ENCODE measurements at places on chromosomes 13 and 19. TPM values are rescaled to one million over a fixed set of nuclear protein-coding genes. Genes with fewer than 3 reads are reported as not detected.

The MIA gene
- total RNA-seq: not detected

- H3K27ac ChIP-seq: no peak overlapping the region
- no peaks in the 10 kb centered on the region for H3K27me3 ChIP-seq
- H3K4me3 ChIP-seq: no peak overlapping the region
- no peak for DNase-seq
These were observed 239.1 kb downstream of the KLF12 start for GRCh38 chr13:73894995-73895571.

DNA sequence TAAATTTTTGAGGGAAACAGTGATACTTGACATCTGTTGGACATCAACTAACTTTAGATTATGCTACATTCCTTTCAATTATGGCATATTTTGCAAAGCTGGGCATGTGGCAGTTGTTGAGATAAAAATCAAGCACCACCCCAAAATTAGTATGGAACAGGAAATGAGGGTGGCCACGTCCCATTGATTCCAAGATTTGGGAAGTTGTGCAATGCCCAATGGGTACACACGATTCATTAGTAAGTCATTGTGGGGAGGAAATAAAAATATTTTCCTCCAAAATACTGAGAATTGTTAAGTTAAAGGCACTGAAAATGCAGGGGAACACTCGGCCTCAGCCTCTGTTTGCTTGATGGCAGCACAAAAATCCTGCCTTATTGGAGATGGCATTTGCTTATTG, 7.6 kb downstream of the ERICH6B start:
- no peak for DNase-seq
- no peaks in the 10 kb centered on the region for H3K4me1 ChIP-seq
- peaks cover 2% of the 10 kb centered on the region for H3K27me3 ChIP-seq
- H3K4me3 ChIP-seq: no peak overlapping the region
- no peak overlapping the region for H3K27ac ChIP-seq

The SLC46A3 gene
- total RNA-seq: 11.6 TPM

DNA sequence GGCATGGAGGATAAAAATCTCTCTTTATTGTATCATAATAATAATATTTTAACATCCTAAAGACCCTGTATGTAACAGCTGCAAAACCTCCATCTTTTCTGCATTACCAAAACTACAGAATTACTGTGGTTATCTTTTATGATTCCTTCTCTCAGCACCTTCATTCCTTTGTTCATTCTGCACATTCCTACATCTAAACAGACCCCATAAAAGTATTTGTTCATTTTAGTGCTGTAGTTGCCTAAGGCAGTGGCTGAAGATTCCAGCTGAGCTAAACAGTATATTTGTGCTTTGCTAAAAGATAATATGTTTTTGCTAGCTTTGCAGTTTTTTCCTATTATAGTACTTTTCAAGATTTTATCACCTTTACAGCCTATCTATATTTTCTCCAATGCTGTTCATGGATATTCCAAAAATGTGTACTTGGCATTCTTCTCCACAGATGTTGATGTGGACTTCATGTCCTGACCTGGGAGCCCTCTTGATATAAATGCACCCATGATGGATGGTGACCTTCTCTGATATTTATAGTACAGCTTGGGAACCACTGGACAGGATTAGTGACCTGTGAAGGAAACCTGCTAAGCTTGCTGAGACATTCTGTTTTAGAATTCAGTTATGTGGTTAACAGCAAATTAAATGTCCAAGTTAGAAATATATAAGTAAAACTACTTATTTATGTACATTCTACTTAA, 2832.9 kb upstream of the PCDH20 start:
- no peak overlapping the region for H3K4me3 ChIP-seq
- DNase-seq: peak; percentile 6
- no peak overlapping the region for H3K27ac ChIP-seq
- H3K4me1 ChIP-seq: no peaks in the 10 kb centered on the region

DNA sequence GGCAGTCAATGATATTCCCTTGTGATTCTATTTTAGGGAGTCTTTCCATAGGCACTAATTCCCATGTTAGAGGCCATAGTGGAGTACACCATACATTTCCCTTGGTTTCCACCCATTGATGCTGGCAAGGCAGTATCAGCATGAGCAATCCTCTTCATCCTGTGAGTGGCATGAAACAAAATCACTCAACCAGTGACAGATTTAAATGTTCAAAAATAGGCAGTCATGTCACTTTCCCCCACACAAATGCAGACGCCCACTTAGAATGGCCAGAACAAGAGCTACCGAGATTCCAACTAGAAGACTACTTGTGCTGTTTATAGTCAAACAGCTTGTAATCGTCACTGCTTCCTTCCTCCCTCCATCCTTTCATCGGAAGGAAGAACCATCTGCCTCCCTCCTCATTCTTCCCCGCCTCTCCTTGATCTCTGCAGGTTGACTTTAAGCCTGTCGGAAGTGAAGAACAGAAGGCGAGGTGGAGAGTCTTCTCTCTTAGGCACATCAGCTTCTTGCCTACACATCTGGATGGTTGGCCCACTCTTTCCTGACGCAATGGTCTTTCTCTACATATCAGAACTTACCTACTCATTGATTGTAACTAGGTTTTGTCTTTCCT, 22.6 kb downstream of the RASL11A start:
- peaks cover 11% of the 10 kb centered on the region for H3K27me3 ChIP-seq
- H3K4me1 ChIP-seq: no peaks in the 10 kb centered on the region
- no peaks in the 10 kb centered on the region for H3K36me3 ChIP-seq

GRCh38 chr19:54561840-54562239, 11.8 kb upstream of the LILRA2 start:
- no peaks in the 10 kb centered on the region for H3K36me3 ChIP-seq
- no peaks in the 10 kb centered on the region for H3K27me3 ChIP-seq
- no peak overlapping the region for H3K27ac ChIP-seq
- H3K4me1 ChIP-seq: no peaks in the 10 kb centered on the region
- no peak for DNase-seq

The TMEM91 gene
- total RNA-seq: 21.8 TPM

The MAST1 gene
- 7.9 TPM for total RNA-seq

DNA sequence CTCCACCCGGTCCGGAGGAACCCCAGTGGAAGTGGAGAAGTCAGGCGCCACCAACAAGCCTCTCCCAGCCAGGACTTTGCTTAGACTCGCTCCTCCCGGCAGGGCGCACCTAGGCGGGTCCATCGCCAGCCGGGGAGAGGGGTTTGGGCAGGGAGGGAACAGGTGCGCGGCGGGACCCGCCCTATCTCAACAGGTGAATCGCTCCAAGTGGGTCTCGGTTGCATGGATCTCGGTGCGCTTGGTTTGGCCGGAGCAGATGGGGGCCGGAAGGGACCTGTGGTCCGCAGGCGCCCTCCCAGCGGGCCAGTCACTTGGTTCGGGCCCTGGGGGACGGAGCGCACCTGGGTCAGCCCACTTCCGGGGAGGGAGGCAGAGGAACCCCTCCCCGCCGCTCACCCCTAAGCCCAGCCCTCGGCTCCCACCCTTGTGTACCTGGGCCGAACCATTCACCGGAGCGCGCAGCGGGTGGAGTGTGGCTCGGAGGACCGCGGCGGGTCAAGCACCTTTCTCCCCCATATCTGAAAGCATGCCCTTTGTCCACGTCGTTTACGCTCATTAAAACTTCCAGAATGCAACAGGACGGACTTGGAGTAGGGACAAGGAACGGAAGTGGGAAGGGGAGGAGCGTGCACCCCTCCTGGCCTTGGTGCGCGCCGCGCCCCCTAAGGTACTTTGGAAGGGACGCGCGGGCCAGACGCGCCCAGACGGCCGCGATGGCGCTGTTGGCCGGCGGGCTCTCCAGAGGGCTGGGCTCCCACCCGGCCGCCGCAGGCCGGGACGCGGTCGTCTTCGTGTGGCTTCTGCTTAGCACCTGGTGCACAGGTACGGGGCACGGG, at the start of gene LSR:
TSS of gene LSR (plus strand) at position 693 of the 836 bp plus-strand sequence. CDS start at position 714, 21 bp downstream.
- H3K36me3 ChIP-seq: peaks cover 7% of the 10 kb centered on the region
- DNase-seq: no peak
- H3K27me3 ChIP-seq: no peaks in the 10 kb centered on the region
- peak within 1 kb of the TSS; percentile 99 for H3K27ac ChIP-seq
- peak within 1 kb of the TSS; percentile 81 for H3K4me3 ChIP-seq

- no peak for DNase-seq
- H3K36me3 ChIP-seq: no peaks in the 10 kb centered on the region
- H3K27ac ChIP-seq: no peak overlapping the region
- H3K27me3 ChIP-seq: peaks cover 20% of the 10 kb centered on the region
- no peak overlapping the region for H3K4me3 ChIP-seq
These were observed 7.7 kb upstream of the DIRAS1 start for GRCh38 chr19:2728783-2729387.

The CEACAM8 gene
- total RNA-seq: not detected

The LGALS7B gene
- total RNA-seq: not detected

The TMEM86B gene
- total RNA-seq: 4.2 TPM

GRCh38 chr19:49614096-49614833, 23.3 kb downstream of the PRR12 start:
- no peak overlapping the region for H3K4me3 ChIP-seq
- no peaks in the 10 kb centered on the region for H3K4me1 ChIP-seq
- no peak for DNase-seq
- peaks cover 22% of the 10 kb centered on the region for H3K36me3 ChIP-seq
- H3K27me3 ChIP-seq: no peaks in the 10 kb centered on the region

- H3K36me3 ChIP-seq: no peaks in the 10 kb centered on the region
- DNase-seq: no peak
- H3K27me3 ChIP-seq: no peaks in the 10 kb centered on the region
- H3K4me3 ChIP-seq: no peak overlapping the region
- no peaks in the 10 kb centered on the region for H3K4me1 ChIP-seq
These were observed 436.2 kb upstream of the SLITRK5 start for GRCh38 chr13:87234981-87235380.

The UPF1 gene
- 121 TPM for total RNA-seq

The AP1M2 gene
- not detected for total RNA-seq

GRCh38 chr13:44921246-44921877, 67.9 kb downstream of the NUFIP1 start:
- H3K27ac ChIP-seq: no peak overlapping the region
- no peak for DNase-seq
- H3K4me1 ChIP-seq: no peaks in the 10 kb centered on the region
- no peaks in the 10 kb centered on the region for H3K36me3 ChIP-seq
- no peaks in the 10 kb centered on the region for H3K27me3 ChIP-seq
- no peak overlapping the region for H3K4me3 ChIP-seq

DNA sequence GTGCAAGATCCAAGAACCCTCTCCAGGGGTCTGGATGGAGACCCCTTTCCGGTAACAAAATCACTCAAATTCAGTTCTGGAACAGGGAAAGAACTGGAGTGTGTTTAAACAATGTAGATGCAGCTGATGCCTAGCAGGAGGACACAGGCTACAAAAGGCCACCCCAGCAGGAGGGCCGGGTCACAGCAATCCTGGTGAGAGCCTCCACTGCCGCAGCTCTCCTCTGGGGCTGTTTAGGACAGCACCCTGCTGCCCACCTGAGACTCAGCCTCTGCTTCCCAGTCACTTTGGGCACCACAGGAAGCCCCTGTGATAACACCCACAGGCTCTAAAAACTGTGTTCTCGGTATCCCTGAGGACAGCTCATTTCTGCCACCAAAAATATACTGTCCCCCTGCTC, 318.7 kb upstream of the NBEA start:
- H3K4me1 ChIP-seq: no peaks in the 10 kb centered on the region
- DNase-seq: no peak

The DHDH gene
- 2.2 TPM for total RNA-seq

DNA sequence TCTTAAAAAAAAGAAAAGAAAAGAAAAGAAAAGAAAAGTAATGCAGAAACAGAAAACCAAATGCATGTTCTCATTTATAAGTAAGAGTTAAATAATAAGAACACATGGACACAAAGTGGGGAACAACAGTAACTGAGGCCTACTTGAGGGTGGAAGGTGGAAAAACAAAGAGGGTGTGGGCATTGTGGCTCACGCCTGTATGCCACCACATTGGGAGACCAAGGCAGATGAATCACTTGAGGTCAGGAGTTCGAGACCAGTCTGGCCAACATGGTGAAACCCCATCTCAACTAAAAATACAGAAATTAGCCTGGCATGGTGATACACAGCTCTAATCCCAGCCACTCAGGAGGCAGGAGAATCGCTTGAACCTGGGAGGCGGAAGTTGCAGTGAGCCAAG, 8.1 kb downstream of the ZNF708 start:
- H3K4me1 ChIP-seq: no peaks in the 10 kb centered on the region
- no peak for DNase-seq
- H3K27me3 ChIP-seq: no peaks in the 10 kb centered on the region
- H3K4me3 ChIP-seq: no peak overlapping the region
- H3K27ac ChIP-seq: no peak overlapping the region

The CFD gene
- total RNA-seq: 2.9 TPM

GRCh38 chr13:72586518-72586917, 140.9 kb downstream of the MZT1 start:
- H3K4me3 ChIP-seq: no peak overlapping the region
- no peaks in the 10 kb centered on the region for H3K27me3 ChIP-seq
- no peak overlapping the region for H3K27ac ChIP-seq
- H3K36me3 ChIP-seq: no peaks in the 10 kb centered on the region
- DNase-seq: no peak

GRCh38 chr13:27952876-27953675, 16.0 kb downstream of the CDX2 start:
- no peaks in the 10 kb centered on the region for H3K36me3 ChIP-seq
- no peak overlapping the region for H3K27ac ChIP-seq
- peak overlapping the region; percentile 24 for H3K4me3 ChIP-seq
- no peak for DNase-seq

DNA sequence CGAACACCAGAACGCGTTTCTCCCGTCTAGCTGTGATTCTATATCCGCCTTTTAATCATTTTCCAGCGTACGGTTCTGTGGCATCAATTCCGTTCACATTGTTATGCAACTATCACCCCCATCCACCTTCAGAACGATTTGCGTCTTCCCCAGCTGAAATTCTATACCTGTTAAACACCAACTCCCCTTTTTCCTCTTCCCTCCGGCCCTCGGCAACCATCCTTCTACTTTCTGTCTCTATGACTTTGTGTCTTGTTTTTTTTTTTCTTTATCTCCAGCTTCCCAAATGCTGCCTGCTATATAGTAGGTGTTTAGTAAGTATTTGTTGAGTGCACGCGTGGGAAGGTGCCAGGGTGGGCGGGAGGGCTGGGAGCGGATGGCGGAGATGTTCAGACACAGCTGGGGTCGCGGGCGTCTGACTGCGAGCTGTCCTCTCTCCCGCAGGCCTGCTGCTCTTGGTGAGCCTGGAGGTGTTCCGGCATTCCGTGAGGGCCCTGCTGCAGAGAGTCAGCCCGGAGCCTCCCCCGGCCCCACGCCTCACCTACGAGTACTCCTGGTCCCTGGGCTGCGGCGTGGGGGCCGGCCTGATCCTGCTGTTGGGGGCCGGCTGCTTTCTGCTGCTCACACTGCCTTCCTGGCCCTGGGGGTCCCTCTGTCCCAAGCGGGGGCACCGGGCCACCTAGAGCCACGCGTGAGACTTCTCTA, 20.2 kb downstream of the CACNG6 start:
- H3K27ac ChIP-seq: no peak overlapping the region
- no peaks in the 10 kb centered on the region for H3K27me3 ChIP-seq
- no peak for DNase-seq
- no peaks in the 10 kb centered on the region for H3K4me1 ChIP-seq
- H3K4me3 ChIP-seq: no peak overlapping the region
- no peaks in the 10 kb centered on the region for H3K36me3 ChIP-seq

The FGF21 gene
- not detected for total RNA-seq

The GAPDHS gene
- total RNA-seq: 0.46 TPM

The BRCA2 gene
- 5.2 TPM for total RNA-seq

The NUMBL gene
- total RNA-seq: 17.1 TPM
